ENCODE measurements at places on chromosomes 16 and 17.

GRCh38 chr17:4769628-4770027 lies 2.1 kb upstream of the TM4SF5 start:
- no peak for DNase-seq

DNA sequence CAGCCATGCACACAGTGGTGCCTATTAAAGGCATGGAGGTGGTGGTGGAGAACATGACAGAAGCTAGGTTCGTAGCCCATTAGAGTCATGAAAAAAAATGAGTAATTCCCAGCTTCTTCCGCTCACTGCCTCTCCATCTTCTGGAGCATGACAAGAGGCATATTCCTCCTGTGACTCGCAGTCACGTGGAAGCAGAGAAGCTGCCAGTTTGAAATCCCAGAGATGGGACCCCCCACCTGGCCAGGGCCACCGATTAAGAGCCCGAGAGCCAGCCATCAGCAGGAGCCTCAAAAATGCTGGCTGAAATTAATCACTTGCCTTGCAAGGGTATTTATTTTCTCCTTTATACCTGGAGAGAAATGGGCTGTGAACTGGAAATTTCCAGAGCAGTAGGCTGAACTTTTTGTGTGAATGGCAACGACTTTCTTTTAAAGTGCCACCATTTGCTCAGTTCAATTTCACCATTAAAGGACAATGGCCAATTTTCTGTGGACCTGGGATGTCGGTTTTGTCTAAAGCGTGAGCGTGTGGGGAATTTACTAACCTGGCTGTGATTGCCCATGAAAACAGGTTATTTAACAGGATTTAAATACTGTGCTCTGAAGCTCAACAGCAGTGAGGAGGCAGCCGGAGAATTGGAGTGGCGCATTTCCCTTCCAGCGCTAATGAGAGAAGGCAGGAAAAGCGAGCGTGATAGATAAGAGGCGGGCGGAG lies 189.7 kb upstream of the SDK2 start:
- DNase-seq, result no peak

DNA sequence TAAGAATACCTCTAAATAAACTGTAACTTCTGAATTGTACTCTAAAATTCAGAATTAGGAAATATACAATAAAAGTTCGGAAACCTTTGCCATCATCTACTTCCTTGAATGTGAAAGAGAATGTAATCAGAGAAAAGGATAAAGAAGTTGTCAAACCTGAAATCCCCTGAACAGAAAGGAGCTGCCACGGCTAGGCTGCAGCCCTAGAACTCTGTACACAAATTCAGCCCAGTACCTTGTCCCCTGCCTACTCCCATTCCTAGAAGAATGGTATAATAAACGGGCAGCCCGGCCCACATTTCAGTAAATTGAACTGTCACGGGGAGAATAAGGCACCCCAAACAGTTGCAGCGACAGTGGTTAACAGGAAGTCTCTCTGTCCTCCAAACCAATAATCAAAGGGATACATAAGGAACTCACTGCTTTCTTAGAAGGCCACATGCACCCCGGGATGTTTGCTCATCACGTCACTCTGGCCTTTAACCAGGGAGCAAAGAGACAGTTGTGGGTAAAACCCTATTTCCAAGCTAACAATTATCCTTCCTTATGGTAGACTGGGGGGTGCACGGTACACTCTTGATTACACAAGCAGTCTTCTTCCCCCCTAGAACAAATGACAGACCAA lies 24.3 kb upstream of the RFFL start:
- DNase-seq, result no peak

GRCh38 chr17:78729641-78730040 lies 52.4 kb downstream of the CYTH1 start:
- no peak for DNase-seq

- no peak for DNase-seq
Observed at GRCh38 chr17:27654136-27654535, 23.1 kb downstream of the LGALS9 start.

DNA sequence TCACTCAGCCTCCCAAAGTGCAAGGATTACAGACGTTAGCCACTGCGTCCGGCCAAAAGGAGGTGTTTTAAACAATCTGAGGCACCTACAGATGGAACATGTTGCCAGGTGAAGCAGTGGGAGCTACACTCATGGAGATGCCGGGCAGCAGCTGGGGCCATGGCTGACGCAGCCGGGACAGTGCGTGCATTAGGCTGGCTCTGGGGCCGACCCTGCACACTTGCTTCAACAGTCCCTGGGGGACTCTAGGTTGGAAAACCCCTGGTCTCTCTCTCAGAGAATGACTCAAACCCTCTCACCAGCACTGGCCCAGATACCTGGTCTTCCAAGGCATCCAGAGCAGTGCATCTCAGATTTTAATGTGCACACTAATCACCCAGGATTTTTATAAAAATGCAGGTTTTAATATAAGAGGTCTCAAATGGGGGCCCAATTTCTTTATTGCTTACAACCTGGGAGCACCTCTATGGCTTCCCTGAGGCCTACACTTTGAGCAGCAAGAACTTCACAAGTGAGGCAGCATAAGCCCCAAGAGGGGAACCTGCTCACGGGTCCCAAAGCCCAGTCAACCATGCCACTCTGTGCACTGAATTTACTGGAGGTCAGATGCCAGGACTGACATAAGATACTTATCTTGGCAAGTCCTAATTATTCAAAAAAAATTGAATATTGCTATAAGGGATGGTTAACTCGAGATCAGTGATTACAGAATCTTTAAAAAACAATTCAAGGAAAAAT lies 70.8 kb upstream of the TRAP1 start:
- DNase-seq, result no peak

DNA sequence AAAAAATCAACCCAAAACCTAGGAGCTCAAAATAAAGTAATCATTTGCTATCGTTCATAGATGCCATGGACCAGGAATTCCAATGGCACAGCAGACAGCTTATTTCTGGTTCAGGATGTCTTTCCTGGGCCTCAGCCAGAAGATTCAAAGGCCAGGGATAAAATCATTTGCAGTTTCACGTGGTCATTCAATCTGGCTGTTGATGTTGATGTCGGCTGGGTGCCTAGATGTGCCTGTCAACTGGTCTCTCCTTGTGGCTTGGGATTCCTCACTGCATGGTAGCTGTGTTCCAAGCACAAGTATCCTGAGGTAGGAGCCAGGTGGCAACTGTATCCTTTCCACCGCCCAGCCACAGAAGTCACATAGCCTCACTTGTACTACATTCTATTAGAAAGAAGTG lies 10.7 kb upstream of the EPX start:
- DNase-seq, result no peak

DNA sequence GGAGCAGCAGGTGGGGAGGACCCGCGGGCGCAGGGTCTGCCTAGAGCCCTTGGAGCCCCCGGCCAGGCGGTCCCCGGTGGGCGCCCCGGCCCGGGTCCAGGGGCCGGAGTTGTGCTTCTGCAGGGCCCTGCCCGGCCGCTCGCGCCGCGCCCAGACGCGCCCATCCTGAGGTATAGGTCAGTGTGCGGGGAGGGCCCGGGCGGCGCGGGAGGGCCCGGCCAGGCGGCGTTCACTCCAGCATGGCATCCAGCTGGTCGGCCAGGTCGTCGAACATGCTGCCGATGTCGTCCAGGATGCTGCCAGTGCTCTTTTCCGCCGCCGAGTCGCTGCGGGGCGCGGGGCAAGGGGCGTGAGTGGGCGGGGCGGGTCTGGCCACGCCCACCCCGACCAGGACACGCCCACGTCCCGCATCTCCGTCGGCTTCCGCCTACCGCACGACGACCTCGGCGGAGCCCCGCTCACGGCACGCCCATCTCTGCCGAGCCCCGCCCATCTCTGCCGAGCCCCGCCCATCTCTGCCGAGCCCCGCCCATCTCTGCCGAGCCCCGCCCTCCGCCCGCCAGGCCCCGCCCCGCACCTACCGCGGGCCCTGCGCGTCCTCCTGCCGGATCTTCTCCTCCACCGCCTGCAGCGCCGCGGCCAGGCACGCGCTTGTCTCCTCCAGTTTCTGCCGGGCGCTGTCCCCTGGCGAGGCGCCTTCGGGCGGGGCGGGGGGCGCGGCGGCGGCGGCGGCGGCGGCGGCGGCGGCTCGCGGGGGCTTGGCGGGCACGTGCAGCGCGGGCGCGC lies 17.9 kb downstream of the CASKIN1 start:
- DNase-seq, result no peak

DNA sequence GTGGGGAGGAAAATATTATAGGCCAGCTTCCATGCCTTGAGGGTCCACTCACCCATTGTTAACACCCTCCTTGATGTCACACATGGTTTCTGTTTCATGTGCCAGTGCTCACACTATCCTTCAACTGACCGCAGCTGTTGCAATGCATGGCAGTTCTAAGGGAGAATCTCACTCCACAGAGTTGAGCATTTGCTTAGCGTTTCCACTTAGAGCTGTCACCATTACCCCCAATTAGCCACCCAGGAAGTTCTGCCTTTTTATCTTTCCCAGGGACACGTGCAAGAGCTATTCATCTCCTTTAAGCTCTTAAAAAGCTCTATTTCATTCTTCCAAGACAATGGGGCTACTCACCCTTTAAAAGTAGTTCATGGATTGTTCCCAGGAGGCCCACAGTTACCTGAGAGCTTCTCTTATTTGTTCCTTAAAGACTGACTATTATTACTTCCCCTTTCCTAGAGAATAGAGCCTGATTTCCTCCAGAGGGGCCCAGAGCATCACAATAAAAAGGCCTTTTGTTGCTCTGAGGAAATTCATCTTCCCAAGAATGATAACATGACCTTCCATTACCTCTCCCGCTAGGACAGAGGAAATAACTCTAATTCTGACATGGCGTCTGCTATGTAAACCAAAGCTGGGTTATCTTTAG lies 126.8 kb downstream of the CACNG3 start:
- no peak for DNase-seq

- DNase-seq, result no peak
Observed at GRCh38 chr16:24980077-24980793, 34.9 kb downstream of the ARHGAP17 start.

- DNase-seq, result no peak
Observed at GRCh38 chr16:26012376-26012775, 320.6 kb downstream of the HS3ST4 start.

Data from NCI-H187 treated with DMSO at 0.1 percent for 48 hours (cell line).